ENCODE measurements at places on chromosomes 3 and 15. TPM values are rescaled to one million over a fixed set of nuclear protein-coding genes. Genes with fewer than 3 reads are reported as not detected.

DNA sequence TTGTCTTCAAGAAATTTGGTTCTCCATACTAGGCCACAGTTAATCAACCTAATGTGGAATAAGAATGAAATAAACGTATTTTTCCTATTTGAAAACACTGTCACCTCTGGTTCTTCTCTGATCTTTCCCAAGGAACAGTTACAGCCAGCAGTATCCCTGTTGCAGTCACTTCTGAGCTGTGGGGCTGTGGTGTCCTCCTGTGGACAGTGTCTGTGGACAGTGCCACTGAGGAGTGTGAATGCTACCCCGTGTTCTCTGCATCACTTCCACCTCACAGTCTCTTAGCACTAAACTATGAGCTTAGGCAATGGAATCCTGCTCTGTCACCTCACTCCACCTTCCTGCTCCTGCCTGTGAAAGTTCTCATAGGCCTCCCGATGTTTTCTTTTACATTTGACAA, 817.5 kb downstream of the VGLL3 start:
- H3K4me1 ChIP-seq = no peaks in the 10 kb centered on the region
- H3K27ac ChIP-seq = no peak overlapping the region
- H3K4me3 ChIP-seq = no peak overlapping the region
- no peaks in the 10 kb centered on the region for H3K27me3 ChIP-seq
- DNase-seq = no peak

DNA sequence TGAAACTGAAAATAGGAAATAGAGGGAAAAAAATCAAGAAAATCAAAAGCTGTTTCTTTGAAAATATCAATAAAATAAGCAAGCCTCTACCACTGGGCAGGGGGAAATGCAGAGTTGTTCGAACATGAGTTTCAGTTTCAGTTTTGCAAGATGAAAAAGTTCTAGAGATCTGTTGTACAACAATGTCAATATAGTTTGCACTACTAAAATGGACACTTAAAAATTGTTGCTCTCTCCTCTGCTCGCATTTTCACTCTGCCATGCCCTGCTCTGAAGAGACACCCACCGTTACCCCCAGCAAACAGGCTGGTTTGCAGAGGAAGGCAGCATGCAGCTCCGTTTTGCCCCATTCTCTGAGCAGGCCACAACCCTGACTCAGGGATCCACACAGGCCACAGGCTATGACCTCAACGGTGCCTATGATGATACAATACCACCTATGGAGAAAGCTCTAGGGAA, 64.5 kb downstream of the ZNF148 start:
- peak overlapping the region; percentile 23 for H3K4me3 ChIP-seq
- no peaks in the 10 kb centered on the region for H3K4me1 ChIP-seq
- peak; percentile 49 for DNase-seq
- H3K27ac ChIP-seq = no peak overlapping the region
- no peaks in the 10 kb centered on the region for H3K27me3 ChIP-seq
- peaks cover 21% of the 10 kb centered on the region for H3K36me3 ChIP-seq

GRCh38 chr3:190614226-190615059, 100.6 kb downstream of the IL1RAP start:
- no peaks in the 10 kb centered on the region for H3K27me3 ChIP-seq
- no peak for DNase-seq
- H3K27ac ChIP-seq = no peak overlapping the region
- no peaks in the 10 kb centered on the region for H3K36me3 ChIP-seq

RLBP1 gene
- total RNA-seq = under 0.01 TPM

DNA sequence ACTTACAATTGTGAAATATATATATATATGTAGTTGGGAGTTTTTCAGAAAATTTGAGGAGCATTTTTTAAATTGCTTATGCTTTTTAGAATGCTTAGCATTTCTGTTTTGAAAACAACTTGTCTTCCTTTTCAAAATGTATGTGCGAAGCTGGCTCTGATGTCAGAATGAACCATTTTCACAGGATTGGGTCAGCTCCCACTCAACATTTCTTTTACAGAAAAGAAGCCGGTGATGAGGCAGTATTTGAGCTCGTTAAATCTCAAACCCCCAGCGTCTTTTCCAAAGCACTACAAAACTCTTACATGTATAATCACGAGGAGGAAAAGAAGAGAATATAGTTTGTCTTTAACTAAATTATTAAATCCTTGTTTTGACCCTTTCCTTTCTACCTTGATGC, 225.4 kb downstream of the MEIS2 start:
- no peaks in the 10 kb centered on the region for H3K36me3 ChIP-seq
- H3K4me3 ChIP-seq = no peak overlapping the region
- no peak overlapping the region for H3K27ac ChIP-seq
- H3K4me1 ChIP-seq = no peaks in the 10 kb centered on the region
- peaks cover 42% of the 10 kb centered on the region for H3K27me3 ChIP-seq

DNA sequence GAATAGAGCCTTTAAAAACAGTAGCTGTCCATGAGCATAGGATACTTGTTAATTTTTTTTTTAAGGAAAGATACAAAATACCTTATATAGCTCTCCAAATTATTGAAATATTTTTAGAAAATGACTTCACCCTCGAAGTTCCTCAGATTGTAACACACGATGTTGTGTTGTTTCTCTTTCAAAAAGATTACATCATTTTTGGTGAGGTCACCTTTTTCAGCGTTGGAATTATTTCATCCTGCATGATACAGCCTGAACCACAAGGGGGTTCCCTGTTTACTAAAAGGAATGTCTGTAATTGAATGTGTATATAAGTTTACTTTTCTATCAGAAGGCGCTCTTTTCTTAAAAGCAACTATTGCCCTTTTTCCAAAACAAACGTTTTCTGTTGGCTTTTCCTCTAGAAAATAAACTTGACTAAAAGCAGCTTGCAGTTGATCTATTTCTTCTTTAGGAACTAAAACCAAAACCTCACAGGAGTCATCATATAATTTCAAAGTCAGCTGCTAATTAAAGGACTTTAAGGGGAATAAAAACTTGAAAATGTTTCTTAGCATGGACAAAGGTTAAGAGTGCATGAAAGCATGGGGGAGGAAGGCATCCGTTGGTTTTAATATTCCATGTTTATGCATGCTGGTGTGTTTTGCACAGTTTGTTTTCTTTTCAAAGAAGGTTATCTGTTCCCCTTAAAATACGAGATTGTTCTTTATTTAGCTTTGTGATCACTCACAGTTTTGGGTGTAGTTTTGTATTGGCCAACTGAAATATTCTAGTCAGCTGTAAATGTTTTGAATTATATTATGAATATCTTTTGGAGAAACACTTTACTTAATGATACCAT, 29.4 kb downstream of the LYSMD4 start:
- peak overlapping the region; percentile 71 for H3K27ac ChIP-seq
- peak overlapping the region; percentile 26 for H3K4me3 ChIP-seq
- no peaks in the 10 kb centered on the region for H3K27me3 ChIP-seq
- no peak for DNase-seq
- peaks cover 38% of the 10 kb centered on the region for H3K4me1 ChIP-seq

DNA sequence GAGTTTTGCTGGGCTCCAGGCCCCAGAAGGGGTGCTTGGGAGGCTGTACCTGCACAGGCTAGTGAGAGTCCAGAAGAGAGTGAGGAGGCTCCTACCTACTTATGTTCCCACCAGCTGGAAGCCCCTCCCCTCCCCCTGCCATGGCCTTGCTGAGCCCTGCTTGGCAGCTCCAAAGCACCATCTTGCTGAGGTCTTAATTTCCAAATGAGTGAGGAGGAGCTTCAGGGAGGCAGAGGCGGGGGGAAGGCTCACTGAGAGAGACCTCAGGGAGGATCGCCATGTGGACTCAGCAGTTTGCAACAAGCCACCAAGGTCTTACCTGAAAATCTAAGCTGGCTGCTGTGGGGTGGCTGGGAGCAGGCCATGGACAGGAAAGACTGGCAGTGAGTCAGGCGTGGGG, 8.7 kb upstream of the CACNA2D2 start:
- no peak for DNase-seq
- H3K36me3 ChIP-seq = no peaks in the 10 kb centered on the region
- no peaks in the 10 kb centered on the region for H3K4me1 ChIP-seq
- H3K4me3 ChIP-seq = no peak overlapping the region
- H3K27me3 ChIP-seq = peaks cover 22% of the 10 kb centered on the region
- no peak overlapping the region for H3K27ac ChIP-seq

ELL3 gene
- total RNA-seq = 3.6 TPM

GRCh38 chr3:13801361-13802204, 78.3 kb downstream of the WNT7A start:
- H3K4me3 ChIP-seq = no peak overlapping the region
- no peaks in the 10 kb centered on the region for H3K4me1 ChIP-seq
- no peak for DNase-seq

- DNase-seq = no peak
- no peak overlapping the region for H3K4me3 ChIP-seq
- no peak overlapping the region for H3K27ac ChIP-seq
- H3K27me3 ChIP-seq = no peaks in the 10 kb centered on the region
- no peaks in the 10 kb centered on the region for H3K36me3 ChIP-seq
Measured at GRCh38 chr3:65873028-65873427, 165.7 kb downstream of the MAGI1 start.

- H3K4me3 ChIP-seq = no peak overlapping the region
- no peaks in the 10 kb centered on the region for H3K27me3 ChIP-seq
- DNase-seq = no peak
- H3K36me3 ChIP-seq = no peaks in the 10 kb centered on the region
- no peak overlapping the region for H3K27ac ChIP-seq
- H3K4me1 ChIP-seq = no peaks in the 10 kb centered on the region
Measured at GRCh38 chr3:54034971-54035370, 87.4 kb upstream of the CACNA2D3 start.

- H3K4me1 ChIP-seq = peaks cover 8% of the 10 kb centered on the region
- no peak overlapping the region for H3K4me3 ChIP-seq
- H3K27ac ChIP-seq = no peak overlapping the region
- no peaks in the 10 kb centered on the region for H3K36me3 ChIP-seq
Measured at GRCh38 chr3:24674261-24674660, 179.6 kb upstream of the THRB start.
